Stimulated activated CD4-positive, alpha-beta T cell treated with anti-CD3 and anti-CD28 coated beads, Interleukin-1b, Interleukin-23, amount 100 ng/mL, for 1 hour (primary cell): ENCODE measurements at places on chromosomes 5 and 9.

GRCh38 chr5:77426670-77427069 lies 65.4 kb downstream of the WDR41 start:
- no peak for DNase-seq

- no peak for DNase-seq
These were observed 70.2 kb downstream of the ANKRD33B start for GRCh38 chr5:10634050-10634449.

DNA sequence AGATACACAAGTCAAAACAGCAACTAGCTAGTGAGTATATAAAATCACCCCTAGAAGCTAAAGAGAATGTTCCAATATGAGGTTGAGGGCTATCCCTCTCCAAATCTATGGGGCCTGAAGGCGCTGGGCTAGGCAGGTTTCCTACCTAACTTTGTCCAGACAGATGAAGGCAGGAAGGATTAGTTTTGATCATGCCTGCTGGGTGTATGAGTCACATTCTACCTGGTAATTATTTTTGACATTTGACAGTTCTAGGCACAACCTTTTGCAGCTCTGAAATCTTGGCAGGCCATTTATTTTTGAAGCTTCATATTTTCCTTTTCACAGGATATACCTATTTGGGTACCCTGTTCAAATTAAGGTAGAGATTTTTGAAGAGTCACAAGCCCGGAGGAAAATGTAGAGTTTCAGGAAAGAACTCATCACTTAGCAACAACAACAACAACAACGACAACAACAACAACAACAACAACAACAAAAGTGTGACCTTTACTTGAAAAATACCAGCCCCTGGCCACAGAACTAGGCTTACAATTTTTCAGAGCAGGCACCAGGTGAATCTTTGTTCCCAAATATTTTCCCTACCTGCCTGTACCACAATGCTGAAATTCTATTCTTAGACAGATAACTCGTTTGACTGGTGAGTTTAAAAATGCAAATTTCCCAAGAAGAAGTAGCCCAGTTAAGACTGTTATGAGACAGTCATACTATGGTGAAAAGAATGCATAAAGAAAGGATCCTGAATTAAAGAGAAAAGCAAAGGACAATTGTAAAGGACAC lies 175.5 kb upstream of the TUT7 start:
- DNase-seq = no peak

- DNase-seq = no peak
These were observed 7.8 kb downstream of the NINJ1 start for GRCh38 chr9:93126151-93126781.

GRCh38 chr5:138605254-138605972 lies 30.2 kb upstream of the HSPA9 start:
- no peak for DNase-seq

DNA sequence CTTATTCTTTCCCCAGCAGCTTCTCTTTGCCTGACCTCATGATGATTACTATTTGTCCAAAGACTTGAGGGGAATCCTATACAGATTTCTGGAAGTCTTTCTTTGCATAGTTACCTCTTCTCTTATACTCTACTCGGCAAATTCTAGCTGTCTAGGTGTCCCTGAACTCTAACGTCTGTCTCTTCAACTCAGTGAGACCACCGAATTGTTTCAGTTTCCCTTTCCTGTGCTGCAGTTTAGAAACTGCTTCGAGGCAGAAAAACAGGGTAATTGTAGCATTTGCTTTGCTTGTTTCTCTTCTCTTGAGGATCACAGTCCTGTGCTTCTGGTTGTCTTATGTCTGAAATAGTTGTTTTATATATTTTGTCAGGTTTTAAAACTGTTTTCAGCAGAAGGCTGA lies 14.8 kb downstream of the LVRN start:
- DNase-seq = no peak

DNA sequence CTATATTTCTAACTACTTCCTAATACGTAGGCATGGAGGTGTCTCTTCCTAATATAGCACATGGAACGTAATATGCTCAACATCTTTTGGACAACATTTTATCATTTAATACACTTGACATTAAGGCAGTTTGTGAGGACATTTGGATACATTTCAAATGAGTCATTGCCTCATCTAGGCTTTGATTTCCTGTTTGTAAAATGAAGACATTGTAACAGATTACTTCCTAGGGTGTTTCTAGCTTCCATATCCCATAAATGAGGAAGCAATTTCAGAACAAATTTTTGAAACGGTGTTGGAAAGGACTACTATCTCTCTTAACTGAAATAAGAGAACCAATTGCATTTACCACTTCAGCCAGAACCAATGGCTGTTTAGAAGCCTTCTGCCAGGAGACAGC lies 38.7 kb downstream of the SLC28A3 start:
- DNase-seq = no peak

- DNase-seq = no peak
These were observed 231.3 kb downstream of the ATPSCKMT start for GRCh38 chr5:10018201-10019069.

DNA sequence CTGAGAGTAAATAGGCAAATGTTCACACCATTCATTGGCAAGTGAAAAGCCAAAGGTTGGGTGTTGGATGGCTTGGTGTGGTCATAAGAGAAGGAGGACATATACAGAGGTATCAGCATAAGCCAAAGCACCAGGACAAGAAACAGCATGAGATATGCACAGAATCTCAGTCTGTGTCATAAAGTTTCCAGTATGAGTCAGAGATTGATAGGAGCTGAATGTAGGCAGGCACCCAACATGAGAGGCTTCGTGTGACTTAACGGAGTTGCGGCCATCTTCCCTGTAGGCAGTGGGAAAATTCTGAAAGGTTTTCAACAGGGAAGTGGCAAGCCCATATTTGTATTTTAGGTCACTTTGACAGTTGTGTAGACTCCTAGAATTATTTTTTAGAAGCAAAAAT lies 54.5 kb downstream of the SNCAIP start:
- no peak for DNase-seq

GRCh38 chr9:137267933-137268355 lies 9.6 kb upstream of the TOR4A start:
- no peak for DNase-seq

- DNase-seq = no peak
These were observed 9.4 kb downstream of the NDUFS6 start for GRCh38 chr5:1810581-1811101.

- DNase-seq = no peak
These were observed 509.1 kb downstream of the RAB3C start for GRCh38 chr5:59091965-59092364.

GRCh38 chr9:127112735-127113161 lies 9.7 kb downstream of the ANGPTL2 start:
- DNase-seq = no peak

DNA sequence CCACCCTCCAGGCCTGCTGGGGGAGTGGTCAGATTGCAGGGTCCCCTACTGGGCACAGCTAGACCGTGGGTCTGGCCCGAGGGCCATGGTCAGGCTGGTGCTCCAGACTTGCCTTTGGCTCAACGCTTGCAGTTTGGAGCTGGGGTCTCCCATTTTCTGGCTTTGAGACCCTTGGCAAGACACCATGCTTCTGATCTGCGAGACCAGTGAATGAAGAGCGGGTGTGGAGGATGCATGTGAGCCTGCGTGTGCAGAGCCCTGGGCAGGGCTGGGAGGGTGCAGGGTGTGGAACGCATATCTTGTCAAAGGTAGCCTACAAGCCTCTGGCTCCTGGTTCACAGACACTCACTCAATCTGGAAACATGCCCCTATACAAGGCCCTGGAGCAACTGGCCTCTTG lies 6.1 kb upstream of the MRNIP start:
- DNase-seq = no peak

GRCh38 chr5:38290028-38290653 lies 31.8 kb downstream of the EGFLAM start:
- no peak for DNase-seq
